ENCODE measurements at places on chromosomes 11 and 22. TPM values are rescaled to one million over a fixed set of nuclear protein-coding genes. Genes with fewer than 3 reads are reported as not detected.
A peak's percentile ranks its signal among the peaks of the same experiment; 100 is the strongest.

GRCh38 chr11:118979434-118979833, 7.9 kb downstream of the FOXR1 start:
- DNase-seq, result no peak

DNA sequence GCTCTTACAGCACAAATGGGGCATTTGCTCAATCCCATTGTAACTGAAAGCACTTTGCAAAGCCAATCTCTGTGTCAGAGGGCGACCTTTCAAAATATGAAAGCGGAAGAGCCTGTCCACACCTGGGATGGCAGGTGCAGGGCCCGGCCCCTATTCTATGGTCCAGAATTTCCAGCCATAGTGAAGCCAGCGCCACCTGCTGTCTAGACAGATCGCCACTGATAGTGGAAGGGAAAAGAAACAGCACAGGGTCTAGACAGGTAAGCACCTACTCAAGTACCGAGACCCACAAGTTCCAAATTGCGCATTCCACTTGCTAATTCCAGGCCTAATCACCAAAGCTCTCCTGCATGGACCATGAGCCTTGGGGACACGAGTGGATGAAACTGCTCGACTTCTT, 141.4 kb downstream of the NTM start:
- peak; percentile 17 for DNase-seq

- DNase-seq, result no peak
Measured at GRCh38 chr11:11618973-11619435, 2.8 kb downstream of the GALNT18 start.

The SPDYC gene
- 0.11 TPM for polyA plus RNA-seq

GRCh38 chr11:102244681-102245409, 72.4 kb upstream of the BIRC3 start:
- no peak for DNase-seq

The FAM180B gene
- polyA plus RNA-seq, result 0.09 TPM

DNA sequence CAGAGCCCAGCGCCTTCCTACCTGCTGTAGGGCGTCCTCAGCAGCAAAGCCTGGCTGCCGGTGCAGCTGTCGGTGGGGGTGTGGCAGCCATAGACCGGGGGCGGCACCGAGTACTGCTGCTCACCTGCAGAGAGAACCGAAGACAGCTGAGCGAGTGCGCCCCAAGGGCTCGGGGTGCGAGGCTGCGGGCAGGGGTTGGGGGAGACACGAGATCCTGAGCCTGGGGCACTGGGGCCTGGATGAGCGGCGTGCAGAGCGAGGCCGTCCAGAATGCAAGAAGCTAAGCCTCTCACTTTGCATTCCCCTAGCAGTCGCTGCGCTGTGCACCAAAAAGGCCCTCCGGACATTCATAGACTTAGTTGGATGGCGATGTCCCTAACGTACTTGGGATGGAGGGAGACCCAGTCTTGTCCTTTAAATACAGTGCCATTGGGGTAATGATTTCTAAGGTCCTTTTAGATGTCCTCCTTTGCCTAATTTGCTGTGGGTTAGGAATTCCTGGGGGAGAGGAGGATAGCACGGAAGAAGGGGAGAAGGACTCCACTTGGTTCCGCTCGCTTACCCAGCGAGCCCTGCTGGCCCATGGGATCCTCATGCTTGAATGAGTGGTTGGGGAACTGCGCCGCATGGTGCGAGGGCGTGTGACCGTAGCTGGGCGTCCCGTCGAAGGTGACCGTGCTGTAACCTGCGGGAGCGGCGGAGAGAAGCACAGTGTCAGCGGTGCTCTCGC, 7.2 kb downstream of the WT1 start:
- no peak for DNase-seq

The CLMP gene
- polyA plus RNA-seq, result 1.1 TPM

The OTOG gene
- polyA plus RNA-seq, result 0.05 TPM

GRCh38 chr22:45235101-45235777, 5.5 kb downstream of the KIAA0930 start:
- no peak for DNase-seq

DNA sequence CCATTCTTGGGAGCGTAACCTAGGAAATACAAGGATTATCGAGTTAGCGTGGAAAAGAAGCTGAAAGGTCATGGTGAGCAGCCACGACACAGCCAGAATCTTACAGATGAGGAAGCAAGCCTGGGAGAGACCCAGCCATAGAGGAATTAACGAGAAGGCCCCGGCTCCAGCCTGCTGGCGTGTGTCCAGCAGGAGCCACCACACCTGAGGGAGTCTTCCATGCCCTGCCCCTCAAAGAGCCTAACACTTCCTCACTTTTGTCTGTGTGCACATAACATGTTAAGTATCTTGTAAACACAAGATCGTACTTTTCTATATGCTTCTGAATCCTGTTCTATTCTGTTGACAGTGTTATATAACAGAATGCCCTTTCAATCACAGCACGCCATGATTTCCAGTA, 18.1 kb downstream of the CECR2 start:
- no peak for DNase-seq

- DNase-seq, result no peak
Measured at GRCh38 chr11:95262994-95263765, 32.2 kb upstream of the SESN3 start.

GRCh38 chr22:27775087-27775698, 26.4 kb downstream of the MN1 start:
- no peak for DNase-seq

DNA sequence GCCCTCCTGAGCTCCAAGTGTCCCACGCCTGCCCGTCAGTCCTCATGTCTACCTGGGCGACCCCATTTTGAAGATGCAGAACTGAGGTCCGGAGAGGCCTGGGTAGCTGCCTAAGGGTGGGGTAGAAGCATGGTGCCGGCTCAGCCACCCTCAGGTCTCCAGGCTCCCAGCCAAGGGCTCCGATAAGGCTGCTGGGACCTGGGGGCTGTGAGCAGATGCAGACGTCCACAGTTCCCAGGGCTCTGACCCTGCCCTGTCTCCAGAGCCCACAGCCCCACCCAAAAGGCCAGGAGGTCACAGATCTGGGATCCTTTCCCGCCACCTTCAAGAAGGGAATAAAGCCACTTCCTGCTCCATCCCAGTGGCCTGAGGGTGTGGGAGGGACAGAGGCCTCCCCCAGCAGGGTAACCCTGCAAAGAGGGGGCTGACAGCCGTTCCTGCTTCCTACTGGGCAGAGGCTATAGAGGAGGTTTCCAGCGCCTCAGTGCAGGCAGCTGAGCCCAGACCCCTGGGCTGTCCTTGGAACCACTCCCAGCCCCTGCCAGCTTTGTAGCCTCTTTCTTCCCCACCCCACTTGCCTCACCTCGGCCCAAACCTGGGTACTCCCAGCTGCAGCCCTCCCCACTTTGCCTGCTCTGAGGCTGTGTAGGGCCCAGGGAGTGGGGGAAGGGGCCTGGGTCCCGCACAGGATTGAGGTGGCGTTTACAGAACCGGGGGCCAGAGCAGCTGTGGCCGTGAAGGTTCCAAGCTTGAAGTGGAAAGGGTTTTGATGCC, 85.5 kb downstream of the CDKN1C start:
- DNase-seq, result no peak

GRCh38 chr11:70796648-70797227, 398.4 kb downstream of the CTTN start:
- no peak for DNase-seq

DNA sequence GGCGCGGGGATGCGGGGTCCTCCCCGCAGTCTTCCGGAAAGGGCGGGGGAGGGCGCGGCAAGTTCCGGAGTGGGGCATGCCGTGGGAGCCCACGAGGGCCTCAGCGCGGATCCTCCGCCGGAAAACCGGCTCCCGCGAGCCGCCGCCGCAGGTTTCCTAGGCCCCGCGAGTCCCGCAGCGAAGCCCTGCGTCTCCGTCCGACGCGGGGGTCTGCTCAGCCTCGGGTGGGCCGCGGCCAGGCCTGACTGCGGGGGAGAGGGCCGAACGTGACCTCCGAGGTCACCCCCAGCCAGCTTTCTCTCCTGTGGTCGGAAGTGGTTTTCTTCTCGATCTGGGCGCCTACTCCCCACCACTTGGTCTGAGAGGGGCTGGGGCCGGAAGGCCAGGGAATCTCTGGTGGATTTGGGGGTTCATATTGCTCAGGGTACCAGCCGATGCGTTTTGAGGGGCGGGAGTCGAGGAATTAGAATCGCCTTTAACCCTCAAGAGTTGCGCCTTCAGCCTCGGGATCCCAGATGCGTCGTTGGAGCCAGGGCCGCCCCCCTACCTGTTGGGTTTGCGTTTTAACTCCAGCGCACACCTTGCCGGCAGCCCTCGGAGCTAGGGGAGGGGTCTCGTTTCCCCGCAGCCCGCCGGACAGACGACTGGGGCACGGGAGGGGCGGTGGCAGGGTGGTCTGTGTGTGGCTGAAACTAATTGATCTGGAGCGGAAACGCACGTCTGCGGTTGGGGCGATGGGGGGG, 3.6 kb upstream of the CCND1 start:
- no peak for DNase-seq

The BAIAP2L2 gene
- polyA plus RNA-seq, result 3.5 TPM

The SLCO2B1 gene
- 14.4 TPM for polyA plus RNA-seq

GRCh38 chr11:81941998-81942397, 791.7 kb downstream of the FAM181B start:
- no peak for DNase-seq

GRCh38 chr11:69732910-69733309, 29.1 kb upstream of the FGF19 start:
- no peak for DNase-seq

The SELENOM gene
- polyA plus RNA-seq, result 122 TPM

- DNase-seq, result no peak
Measured at GRCh38 chr11:34823639-34824038, 92.5 kb downstream of the APIP start.

The HSPB2 gene
- 2.4 TPM for polyA plus RNA-seq

DNA sequence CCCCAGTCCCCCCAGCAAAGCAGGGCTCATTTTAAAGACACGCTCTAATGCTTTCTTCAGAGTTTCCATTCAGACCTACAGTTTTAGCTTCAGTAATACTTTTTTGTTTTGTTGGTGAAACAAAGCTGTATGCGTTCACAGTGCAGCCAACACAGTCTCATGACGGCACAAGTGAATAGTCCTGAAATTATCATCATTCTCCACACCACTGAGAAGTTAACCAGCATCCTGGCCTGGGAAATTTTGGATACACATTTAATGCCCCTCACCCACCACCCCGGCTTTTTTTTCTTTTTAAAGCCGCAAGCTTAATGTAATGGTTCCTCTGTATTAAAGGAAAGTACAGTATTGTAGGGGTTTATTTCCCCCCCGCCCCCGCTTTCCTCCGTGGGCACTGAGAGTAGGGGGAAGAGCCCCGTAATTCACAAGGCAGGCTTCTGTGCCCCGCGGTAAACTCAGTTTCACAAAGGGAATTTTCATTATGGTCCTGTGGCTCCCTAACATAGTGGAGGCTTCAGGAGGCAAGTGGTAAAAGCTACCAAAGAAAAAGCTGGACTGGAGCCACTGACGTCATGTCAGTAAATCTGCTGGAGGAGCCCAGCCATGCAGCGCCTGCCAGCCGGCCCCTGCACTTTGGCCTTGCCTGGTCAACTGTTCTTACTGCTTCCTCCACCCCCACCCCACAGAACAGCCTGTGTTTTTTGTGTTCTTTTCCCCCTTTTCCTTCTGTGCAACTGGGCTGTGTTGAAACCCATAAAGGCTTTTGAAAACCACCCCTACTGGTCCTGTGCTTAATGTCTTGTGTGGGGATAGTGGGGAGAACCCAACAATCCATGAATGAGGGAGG, 18.2 kb downstream of the TEAD1 start:
- no peak for DNase-seq

GRCh38 chr11:128724891-128725611, 31.2 kb downstream of the FLI1 start:
- no peak for DNase-seq

The MN1 gene
- polyA plus RNA-seq, result 1.4 TPM

- peak; percentile 88 for DNase-seq
Measured at GRCh38 chr22:37186228-37186996, 1.6 kb downstream of the C1QTNF6 start.

DNA sequence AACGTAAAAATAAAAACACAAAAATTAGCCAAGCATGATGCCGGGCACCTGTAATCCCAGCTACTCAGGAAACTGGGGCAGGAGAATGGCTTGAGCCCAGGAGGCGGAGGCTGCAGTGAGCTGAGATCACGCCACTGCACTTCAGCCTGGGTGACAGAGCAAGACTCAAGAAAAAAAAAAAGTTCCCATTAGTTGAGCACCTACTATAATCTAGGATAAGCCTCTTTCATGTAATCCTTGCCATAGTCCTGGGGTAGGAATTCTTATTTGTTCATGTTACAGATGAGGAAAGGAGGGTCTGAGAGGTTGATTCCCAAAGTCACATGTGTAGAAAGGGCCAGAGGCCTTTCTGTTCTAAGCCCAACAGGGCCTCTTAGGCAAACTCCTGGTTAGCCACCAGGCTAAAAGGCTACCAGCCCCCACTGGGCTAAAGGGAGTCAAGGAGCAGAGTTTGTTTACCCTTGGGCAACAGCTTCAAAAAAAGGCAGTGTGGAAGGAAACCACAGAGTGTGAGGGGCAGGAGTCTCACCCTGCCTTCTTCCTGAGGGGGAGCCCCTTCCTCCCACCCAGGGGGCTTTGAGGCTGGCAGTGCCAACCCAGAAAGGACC, 21.6 kb upstream of the CSNK1E start:
- DNase-seq, result no peak

The ARFGAP3 gene
- 40.0 TPM for polyA plus RNA-seq

DNA sequence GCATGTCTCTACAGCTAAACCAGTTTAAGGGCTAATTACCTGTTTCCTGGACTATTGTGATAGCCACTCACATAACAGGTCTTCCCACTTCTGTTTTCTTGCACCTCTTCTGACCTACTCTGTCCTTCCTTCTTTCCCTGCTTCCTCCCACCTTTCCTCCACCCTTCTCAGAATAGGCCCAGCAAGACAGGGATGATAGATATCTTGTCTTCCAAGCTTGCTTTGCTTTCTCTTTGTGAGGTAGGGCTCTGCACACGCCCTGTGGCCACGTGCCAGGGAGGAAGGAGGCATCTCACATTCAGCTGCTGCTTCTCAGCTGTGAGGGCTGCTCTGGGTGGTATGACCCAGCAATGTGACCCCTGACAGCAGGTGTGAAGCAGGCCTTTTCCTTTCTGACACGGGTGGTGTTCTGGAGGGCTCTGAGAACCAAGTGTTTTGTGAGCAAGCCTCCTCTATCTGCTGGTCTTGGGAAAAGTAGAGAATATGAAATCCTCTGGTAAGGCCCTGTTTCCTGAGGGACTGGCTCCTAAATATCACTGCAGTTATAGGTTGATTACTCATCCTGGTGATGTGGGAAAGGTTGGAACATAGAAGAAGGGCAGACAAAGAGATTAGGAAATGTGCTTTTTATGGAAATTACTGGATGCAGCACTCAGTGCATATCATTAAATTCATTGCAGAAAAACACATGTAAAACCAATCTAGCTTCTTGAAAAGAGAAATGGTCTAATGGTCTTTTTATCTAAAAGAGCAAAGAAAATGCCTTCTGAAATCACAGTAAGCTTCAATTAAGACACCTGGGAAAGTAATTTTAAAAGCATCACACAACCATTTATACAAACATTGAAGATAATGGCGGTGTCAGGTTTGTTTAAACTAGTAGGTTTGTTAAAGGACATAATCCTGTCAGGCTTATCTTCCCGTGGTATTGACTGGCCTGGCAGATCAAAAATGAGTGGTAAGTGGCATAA, 8.5 kb downstream of the AMOTL1 start:
- peak; percentile 42 for DNase-seq

The DEAF1 gene
- polyA plus RNA-seq, result 27.2 TPM

GRCh38 chr11:46235777-46236688, 41.4 kb upstream of the CREB3L1 start:
- no peak for DNase-seq
